Activated CD8-positive, alpha-beta memory T cell treated with anti-CD3 and anti-CD28 coated beads for 48 hours (primary cell): ENCODE measurements at places on chromosomes 1 and 21.

GRCh38 chr1:162230096-162230495 lies 146.6 kb downstream of the SPATA46 start:
- DNase-seq, result no peak

GRCh38 chr1:219184337-219184736 lies 10.7 kb downstream of the LYPLAL1 start:
- DNase-seq, result no peak

GRCh38 chr1:22282364-22282995 lies 139.6 kb upstream of the WNT4 start:
- no peak for DNase-seq

DNA sequence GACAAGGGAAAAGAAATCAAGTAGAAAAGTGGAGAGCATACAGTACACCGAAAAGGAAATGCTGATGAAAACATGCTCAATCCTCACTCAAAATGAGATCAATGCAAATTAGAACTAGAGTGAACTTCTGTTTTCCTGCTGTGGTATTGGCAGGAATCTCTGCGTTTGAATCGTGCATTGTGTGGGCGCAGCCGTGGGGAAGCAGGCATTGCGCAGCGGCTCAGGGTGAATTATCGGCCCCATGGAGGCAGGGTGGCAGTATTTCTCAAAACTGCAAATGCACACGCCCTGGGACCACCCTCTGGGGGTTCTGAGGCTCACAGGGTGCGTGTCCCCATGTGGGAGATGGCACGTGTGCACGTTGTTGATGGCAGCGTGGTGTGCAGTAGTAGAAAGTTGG lies 140.6 kb downstream of the PEX14 start:
- no peak for DNase-seq

DNA sequence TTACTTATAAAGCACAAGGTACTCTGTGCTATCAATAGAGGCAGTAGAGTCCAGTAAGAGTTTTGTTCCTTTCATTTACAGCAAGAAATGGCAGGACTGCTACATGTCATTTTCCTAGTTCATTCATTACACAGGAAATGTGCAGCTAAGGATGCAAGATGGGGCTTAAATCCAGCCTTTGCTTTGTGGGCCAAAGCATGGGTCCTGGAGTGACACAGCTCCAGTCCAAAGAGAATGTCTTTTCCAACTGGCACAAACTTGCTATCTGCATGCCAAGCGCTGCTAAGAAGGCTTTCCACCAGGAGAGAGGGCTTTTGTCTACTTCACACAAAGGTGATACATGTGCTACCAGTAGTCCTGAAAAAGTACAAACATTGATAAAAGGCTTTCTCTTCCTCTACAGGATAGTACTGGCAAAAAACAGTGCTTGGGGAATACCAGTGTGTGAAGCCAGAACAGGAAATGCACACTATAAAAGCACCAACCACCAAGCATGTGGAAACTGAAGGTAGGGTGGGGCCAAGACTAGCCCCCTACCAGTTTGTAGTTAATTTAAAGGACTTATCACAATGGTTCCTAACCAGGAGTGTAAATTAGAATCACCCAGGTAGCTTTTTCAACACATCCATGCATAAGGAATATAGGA lies 68.7 kb downstream of the ARID4B start:
- no peak for DNase-seq

- no peak for DNase-seq
These were observed 6.2 kb downstream of the FH start for GRCh38 chr1:241513378-241513777.

- no peak for DNase-seq
These were observed 2.9 kb downstream of the PROK1 start for GRCh38 chr1:110453829-110454228.

DNA sequence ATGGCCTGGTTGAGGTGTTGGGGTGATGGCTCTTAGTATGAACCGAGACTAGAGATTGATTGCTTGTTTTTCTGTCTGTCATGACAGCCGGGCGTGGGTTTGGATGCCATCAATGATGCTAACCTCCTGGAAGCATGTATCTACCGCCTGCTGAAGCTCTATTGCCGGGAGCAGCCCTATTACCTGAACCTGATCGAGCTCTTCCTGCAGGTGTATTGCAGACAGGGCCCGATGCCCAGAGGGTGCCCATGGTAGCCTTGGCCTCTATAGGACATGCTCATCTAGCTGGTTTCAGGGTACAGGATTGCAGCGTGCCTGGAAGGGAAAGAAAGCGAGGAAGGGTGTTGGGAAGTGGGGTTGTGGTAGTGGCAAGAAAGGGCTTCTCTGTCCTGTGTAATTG lies 2.6 kb upstream of the RUSC1 start:
- DNase-seq, result no peak

DNA sequence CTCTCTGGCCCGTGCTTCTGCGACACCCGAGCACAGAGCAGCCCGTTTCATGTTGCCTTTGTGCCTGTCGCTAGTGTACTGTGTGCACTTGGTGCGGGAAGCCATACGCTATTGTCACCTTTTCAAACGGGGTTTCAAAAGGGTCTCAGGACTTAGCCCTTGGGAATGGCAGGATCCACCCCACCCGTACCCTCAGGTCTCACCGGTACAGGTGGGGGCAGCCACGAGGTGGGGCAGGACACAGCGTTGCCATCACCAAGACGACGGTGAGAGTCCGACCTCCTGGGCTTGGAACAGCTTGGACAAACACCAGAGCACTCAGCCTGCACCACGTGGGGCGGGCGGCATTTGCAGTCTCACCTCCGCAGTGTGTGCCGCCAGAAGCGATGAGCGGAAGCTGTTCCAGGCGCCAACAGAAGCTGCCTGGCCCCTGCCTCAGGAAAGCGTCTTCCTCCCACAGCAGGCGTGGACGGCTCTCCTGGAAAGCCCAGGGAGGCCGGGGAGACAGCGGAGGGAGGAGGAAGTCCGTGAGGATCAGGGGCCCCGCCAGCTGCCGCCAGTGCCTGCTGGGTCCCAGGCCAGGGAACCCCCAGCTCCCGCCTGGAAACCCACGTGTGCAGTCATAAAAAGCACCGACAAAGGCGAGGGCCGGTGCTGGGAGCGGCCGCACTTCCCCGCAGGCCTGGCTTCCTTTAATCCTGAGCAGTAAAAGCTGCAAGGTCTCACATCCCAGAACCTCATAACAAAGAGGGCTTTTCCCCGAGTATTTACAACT lies 131.3 kb upstream of the ARHGEF16 start:
- no peak for DNase-seq

- DNase-seq, result no peak
These were observed 937 bp downstream of the CD48 start for GRCh38 chr1:160710517-160711252.

GRCh38 chr1:231867607-231868006 lies 241.0 kb downstream of the DISC1 start:
- DNase-seq, result no peak

DNA sequence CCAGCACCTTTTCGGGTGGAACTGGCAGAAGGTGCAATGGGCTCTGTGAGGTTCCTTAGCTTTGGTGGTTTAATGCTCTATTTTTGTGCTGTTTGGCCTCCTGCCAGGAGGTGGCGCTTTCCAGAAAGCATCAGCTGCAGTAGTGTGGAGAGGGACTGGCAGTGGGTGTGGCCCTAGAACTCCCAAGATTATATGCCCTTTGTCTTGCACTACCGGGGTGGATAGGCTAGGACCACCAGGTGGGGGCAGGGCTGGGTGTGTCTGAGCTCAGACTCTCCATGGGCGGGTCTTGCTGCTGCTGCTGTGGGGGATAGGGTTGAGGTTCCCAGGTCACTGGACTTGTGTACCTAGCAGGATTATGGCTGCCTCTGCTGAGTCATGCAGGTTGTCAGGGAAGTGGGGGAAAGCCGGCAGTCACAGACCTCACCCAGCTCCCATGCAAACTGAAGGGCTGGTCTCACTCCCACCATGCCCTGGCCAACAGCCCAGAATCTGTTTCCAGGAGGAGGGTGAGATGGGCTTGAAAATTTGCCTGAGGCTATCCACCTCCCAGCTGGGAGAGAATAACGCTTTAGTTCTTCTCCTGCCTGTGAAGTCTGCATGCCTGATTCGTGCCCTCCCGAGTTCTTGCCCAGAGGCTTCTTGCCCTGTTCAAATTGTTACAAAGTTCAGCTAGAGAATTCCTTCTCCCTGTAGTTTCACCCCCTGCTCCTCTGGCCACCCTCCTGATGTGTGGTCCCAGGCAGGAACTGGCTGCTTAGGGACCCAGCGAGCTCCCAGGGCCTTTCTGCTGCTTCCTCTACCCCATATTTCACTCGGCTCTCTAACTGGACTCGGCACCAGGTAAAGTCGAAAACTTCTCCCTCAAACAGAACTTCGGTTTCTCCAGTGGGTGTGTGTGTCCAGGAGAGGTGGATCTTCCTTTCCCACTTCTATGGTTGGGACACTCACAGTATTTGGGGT lies 76.5 kb upstream of the BTG3 start:
- peak; percentile 12 for DNase-seq

- DNase-seq, result no peak
These were observed 554.6 kb downstream of the PLA2G4A start for GRCh38 chr1:187383366-187383765.

DNA sequence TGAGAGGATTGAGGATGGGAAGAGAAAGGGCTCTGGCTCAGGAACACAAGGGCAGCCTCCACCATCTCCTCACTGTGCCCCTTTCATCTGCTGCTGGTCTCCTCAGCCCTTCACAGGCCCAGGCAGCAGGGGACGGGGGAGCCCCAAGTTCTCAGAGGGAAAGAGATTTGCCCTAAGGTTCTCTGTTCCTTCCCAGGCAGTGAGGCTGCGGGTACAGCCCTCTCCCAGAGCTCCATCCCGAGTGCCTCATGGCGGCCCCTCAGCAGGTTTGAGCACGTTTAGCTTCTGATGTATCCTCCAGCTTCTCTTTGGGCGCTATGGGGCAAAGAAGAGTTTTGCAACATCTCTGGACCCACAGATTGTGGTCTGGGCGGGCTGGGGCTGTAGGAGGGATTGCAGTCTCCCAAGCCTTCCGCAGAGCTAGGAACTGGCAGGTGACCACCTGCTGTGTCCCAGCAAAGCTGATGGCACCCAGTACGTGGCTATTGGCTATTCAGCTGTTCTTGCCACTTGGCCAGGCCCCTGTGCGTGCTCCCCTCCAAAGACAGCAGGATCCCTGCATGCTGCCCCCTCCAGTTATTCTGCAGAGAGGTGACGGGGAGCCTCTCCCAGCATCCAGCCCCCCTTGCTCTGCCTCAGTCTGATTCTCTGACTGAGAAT lies 10.1 kb downstream of the DISP3 start:
- no peak for DNase-seq

DNA sequence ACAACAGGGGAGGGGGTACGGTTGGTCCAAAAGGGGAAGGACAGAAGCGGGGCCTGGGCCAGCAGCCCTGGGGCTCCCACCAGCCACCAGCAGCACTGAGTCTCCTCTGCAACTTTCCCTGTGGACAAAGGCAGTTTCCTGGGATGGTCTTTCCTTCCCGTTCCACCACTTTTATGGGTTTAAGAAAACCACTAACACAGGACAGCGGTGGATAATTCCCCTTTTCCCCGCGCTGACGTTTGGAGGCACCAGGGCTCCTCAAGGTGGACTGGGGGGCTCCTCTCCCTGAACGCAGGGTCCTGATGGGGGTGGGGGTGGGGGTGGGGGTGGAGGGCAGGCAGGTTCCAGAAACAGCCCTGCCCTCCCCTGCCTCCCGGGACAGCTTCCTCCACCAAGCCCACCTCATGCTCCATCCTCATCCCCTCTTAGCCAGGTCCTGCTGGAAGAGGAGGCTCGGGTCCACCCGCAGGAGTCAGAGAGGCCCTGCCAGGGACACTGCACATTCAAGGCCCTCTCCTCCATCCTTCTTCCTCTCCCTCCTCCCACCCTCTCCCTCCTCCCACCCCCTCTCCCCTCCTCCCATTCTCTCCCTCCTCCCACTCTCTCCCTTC lies 4.8 kb upstream of the COL6A1 start:
- DNase-seq, result no peak
